ENCODE measurements at places on chromosomes 5 and 9.

DNA sequence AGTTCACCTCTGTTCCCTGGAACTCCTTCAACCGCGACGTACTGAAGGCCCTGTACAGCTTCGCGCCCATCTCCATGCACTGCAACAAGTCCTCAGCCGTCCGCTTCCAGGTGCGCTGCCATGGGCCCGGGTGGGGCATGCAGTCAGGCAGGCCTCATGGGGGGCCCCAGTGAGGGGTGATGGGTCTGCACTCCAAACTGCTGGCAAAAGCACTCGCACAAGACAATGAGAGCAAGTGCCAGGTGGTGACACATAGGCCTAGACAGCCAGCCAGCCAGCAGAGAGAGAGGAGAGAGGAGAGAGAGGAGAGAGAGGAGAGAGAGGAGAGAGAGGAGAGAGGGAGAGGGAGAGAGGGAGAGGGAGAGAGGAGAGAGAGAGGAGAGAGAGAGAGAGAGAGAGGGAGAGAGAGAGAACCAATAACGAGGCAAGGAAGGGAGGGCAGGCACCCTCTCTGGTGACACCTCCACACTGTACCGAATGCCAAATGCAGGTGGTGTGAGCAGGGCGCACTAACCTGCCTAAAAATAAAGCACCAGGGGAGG lies 21.0 kb downstream of the DBH start:
- no peak for DNase-seq

- DNase-seq, result no peak
Observed at GRCh38 chr9:131499254-131499767, 3.4 kb upstream of the POMT1 start.

DNA sequence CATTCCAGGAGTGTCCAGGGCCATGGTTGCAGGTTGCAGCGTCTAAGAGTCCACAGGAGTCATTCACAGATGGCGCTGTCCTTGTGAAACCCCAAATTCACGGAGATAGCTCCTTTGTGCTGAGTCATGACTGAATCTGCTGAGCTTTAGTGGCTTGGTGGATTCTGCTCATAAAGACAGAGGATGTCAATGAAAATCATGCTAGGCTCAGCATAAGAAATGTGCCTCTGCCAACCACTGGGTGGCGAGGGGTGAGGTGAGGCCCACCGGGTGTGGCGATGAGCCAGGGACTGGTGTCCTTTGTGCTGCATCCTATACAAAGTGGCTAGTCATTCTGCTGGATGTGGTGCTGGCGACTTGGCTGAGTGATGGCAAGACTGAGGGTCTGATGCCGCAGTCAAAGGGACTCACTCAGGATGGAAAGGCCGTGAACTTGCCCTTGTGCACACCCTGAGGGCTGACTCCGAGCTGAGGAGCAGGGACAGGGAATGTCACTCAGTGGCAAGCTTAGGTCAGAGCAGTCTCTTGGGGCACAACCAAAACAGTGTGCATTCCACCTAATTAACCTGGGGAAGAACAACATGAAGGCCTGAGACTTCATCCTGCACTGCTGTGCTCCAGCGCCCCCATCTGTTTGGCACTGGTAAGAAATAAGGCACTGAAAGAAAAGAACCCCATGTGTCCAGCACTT lies 71.5 kb downstream of the DAP start:
- DNase-seq, result no peak

DNA sequence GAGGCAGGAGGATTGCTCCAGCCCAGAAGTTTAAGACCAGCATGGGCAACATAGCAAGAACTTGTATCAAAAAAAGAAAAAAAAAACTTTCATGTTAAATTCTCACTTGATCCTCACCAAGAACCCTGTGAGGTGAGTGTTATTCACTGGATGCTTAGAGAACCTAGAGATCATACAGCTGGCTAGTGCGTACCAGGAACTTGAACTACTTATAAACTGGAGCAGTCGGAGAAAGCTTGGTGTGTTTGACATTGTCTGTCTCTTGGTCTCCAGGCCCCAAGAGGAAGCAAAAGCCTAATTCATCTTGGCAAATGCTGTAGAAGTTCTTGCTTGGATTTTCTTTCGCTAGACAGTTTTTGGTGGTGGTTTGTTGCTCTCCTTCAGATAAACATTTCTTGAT lies 18.1 kb downstream of the TJP2 start:
- no peak for DNase-seq

- no peak for DNase-seq
Observed at GRCh38 chr9:124454791-124455443, 4.7 kb downstream of the ADGRD2 start.

GRCh38 chr9:135306699-135307098 lies 172.9 kb upstream of the PPP1R26 start:
- DNase-seq, result no peak

- DNase-seq, result no peak
Observed at GRCh38 chr5:51987669-51988209, 604.5 kb downstream of the ISL1 start.

DNA sequence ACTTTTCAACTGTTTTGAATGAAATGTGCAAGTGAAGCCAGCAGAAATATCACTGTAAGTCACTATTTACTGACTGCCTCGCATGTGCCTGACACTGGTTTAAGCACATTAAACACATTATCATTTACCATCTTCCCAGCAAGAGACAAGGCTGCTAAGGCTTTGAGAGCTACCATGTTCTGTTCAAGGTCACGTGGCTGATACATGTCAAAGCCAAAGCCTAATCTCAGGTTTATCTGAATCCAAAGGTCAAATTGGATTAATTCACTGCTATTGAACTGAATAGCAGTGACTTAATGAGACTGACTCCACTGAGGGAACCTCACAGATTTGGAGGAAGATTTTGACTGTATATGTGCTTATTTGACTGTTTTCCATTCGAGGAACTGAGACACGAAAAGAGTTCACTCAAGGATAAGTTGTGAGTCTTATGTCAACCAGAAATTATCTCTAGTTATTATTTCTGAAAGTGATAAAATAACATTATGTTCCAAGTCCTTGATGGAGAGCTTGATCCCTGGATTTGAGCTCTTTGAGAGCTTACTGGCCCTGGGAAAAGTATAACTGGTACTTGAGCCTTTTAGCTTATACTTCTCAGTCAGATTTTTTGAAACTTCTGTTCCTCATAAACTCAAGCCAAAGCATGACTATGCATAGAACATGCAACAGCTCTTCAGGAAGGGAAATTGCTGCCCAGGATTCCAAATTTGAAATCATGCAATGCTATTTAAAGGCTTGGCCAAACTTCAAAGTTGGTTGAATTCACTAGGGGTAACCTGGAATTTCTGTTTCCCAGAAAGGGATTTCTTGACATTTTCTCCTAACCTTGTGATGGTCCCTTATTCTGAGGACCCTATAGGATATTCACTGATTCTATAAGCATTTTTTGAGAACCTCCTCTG lies 23.4 kb upstream of the ARHGAP26 start:
- no peak for DNase-seq
